ENCODE measurements at places on chromosomes 12 and 14. TPM values are rescaled to one million over a fixed set of nuclear protein-coding genes. Genes with fewer than 3 reads are reported as not detected.

DNA sequence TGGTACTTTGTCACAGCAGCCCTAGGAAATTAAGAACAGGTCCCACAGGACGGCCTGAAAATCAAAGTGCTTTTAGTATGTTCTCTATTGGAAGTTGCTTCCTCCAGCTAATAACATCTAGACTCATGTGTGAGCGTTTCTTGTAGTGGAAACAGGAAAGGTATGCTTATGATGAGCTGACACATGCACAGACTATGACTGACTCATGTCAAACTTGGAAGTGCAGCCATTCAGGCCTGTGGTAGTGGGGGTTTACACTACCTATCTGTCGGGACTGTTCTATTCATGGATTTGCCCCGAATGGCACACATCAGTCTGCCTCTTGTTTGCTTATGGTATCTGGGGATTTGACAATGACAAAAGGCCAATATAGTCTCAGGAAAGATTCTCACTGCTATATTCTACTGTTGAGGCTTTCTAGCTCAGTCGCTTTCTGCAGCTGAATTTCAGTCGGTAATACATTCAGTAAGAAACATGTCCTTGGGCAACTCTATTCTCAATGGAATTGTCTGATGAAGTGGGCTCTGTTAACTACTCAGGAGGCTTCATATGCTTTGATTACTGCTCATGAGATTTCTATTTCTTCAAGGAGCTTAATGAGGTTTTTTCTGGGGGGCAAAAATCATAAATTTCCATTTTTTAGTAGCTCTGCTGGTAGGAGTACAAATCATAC, 270.3 kb upstream of the DAAM1 start:
- no peak for DNase-seq

- no peak for DNase-seq
Measured at GRCh38 chr14:92635031-92635430, 113.4 kb downstream of the LGMN start.

DNA sequence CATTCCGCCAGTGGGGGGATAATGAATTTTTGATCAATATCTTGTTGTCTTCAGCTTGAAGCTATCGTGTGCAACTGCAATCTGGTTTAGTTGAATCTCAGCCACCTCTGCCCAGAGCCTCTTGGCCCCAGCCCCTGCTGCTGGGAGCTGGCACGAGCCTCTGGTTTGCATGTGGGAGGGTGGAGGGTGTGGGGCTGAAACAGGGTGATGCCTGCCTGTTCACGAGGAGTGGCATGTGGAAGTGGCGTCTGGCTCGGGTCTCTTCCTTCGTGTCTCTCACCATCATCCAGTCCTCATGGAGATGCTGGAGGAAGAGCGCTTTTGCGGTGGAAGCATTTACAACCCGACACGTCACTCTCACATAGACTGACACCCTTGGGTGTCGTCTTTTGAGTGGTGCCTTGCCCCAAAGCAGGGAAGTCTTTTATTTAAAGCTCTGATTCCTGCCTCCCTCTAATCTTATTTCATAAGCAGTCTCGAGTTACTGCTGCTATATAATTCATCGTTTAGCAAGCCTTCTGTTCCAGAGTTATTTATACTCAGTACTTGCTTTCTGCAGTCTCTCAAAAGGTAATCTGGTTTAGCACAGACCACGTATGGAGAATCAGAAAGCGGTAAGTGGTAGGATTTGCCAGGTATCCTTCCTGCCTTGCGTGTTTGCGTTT, 64.5 kb downstream of the AACS start:
- DNase-seq = no peak

DNA sequence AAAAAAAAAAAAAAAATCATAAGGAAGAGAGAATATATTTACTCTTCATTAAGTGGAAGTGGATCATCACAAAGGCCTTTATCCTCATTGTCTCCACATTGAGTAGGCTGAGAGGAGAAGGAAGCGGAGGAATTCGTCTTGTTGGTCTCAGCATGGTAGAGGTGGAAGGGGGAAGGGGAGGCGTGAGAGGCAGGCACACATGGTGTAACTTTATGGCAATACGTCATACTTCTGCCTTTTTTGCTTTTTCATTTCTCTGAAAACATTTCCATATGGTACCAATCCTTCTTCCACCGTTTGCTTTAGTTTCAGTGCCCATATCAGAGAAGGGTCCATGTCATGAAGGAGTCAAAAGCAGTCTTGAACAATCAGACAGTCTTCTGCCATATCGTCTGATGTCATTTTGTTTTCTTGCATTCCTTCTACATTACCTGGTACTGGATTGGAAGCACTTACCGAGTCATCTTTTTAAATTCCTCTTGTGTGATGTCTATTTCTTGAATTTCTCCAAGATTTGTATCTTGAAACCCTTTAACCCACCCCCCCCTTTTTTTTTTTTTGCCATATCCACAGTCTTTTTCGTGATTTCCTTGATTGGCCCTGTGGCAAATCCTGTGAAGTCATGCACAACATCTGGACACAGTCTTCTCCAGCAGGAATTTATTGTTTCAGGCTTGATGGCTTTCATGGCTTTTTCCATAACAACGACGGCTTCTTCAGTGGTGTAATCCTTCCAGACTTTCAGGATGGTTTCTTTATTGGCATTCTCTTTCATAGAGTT, 8.9 kb downstream of the FUT8 start:
- DNase-seq = peak; percentile 63

MARK3 gene
- 79.2 TPM for total RNA-seq

DNA sequence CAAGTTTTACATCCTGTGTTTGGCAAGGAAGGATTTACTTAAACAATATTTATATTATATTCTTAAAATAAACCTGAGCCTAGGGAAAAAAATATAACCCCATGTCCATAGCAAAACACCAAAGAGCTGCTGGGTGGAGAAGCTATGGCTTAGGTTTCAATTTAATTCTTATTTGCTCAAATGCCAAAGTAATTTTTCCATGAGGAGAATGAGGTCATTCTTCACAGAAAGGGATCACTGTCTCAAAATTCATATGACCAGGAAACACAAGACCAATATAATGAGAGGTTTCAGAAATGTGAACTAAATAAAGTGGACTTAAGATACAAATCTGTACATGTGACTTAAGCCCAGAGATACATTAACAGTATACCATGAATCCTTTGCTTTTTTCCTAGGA, 195.0 kb downstream of the PHLDA1 start:
- no peak for DNase-seq

PROX2 gene
- total RNA-seq = under 0.01 TPM

GRCh38 chr12:5177731-5178130, 134.1 kb downstream of the KCNA5 start:
- no peak for DNase-seq
